Islet precursor cell (in vitro differentiated cells): ENCODE measurements at places on chromosomes 12 and 14.

DNA sequence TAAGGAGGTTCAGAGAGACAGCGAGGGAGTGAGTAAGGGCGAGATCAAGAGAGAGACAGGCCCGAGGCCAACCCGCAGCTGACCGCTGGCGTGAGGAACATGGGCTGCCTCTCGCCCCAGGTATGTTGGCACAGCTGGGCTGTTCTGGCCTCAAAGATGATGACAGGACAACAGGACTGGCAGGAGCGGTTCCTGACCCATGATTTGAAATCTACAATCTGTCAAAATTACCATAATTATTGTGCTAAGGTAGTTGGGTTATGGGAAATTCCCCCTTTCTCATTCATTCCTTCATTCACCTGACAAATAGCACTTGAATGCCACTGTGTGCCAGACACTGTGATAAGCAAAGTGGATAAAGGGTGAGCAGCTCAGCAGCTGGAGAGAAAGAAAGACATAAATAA lies 5.1 kb upstream of the ENDOU start:
- DNase-seq, result no peak

DNA sequence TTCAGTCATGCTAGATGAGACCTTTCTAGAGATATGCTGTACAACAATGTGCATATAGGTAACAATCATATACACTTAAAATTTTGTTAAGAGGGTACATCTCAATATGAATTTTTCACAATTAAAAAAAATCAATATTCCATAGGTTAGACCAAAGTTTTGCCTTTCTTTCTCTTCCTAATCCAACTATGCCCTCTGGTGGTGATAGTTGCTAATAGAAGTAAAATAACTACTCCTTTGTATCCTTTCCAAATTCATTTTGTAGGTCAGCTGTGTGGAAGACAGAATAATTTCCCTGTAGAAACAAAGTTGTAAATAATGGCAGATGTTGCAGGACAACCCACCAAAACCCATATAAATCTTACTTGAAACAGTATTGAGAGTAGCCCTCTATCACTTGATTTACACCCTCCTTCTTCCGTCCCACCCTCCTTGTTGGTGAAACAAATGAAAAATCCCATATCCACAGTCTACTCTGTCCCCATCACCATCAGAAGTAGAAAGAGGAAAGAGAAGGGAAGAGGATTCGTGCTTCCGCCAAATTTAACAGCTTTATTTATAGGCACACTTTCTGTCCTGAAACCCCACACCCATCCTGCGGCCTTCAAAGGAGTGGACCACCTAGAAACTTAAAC lies 34.2 kb upstream of the KICS2 start:
- DNase-seq, result no peak

DNA sequence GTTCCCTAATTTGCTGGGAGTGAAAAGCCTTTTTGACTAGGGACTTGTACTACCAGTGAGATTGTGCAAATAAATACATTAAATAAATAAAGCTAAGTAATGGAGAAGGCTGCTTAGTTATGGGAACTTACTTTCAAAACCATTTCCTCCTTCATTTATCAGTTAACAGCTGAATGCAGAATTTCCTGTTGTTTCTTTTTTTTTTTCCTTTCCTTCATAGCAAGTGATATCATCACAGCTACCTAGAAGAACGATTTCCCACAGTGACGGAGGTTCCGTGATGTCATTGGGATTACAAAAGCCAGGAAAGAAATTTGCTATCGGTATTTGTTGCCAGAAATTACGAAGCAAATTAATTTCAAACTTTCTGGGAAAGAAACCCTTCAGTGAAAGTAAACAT lies 42.1 kb upstream of the SOCS2 start:
- DNase-seq, result no peak

GRCh38 chr14:39374851-39375250 lies 57.4 kb downstream of the FBXO33 start:
- DNase-seq, result no peak

DNA sequence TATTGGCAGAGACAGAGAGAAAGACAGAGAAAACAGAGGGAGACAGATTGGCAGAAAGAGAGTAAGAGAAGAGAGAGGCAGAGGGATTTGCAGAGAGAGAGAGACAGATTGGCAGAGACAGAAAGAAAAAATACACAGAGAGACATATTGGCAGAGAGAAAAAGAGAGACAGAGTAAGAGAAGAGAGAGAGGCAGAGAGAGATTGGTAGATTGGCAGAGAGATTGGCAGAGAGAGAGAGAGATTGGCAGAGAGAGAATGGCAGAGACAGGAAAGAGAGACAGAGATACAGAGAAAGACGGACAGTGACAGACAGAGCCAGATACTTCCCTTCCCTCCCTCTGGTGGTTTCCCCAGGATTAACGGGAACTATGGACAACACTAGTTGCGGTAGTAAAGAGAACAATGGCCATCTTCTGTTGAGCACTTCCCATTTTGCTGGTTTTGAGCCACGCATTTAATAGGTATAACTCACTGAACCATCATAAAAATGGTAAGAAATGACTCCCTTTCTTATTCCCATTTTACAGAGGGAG lies 2.6 kb upstream of the NOS1 start:
- DNase-seq, result no peak

DNA sequence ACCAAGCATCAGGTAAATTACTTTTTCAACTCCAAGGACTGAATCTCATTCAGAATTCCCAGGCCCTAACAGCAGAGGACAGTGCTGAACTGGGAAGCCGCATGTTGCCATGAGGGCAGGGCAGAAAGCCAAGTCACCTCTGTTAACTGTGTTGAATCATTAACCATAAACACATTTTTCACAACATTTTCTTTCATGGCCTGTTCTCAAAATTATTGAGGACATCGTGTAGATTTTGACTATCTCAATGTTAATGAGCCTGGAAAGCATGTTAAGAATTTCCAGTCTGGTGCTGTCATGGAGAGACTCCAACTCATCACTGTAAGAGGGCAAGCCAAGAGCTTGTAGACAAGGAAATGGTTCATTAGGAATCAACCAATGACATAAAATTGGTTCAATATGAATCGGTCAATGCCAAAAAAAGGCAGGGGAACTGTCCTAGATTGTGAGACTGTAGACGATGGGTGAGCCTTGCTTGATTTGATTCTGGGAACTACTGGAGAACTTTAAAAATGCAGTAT lies 33.7 kb downstream of the CPM start:
- peak; percentile 21 for DNase-seq
